ENCODE measurements at places on chromosomes 6 and 20.

DNA sequence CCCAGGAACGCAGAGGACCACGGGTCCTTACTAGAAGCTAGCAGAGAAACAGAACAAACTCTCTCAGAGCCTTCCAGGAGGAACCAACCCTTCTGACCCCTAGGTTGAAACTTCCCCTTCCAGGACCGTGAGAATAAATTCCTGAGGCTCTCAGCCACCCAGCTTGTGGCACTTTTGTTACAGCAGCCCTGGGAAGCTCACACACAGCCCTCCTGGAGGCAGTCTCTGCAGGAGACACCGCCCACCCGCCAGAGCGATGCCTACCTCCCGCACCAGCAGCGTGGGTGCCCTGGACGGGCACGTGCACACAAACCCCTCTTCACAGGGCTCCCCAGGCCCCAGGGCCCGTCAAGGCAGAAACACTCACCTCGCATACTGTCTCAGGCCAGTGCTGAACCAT is 4.2 kb downstream of the RNASET2 start:
- no peak for DNase-seq

- no peak for DNase-seq
These were observed 131.6 kb downstream of the KIF6 start for GRCh38 chr6:39593646-39594045.

GRCh38 chr6:518218-518617 is 126.7 kb downstream of the IRF4 start:
- DNase-seq = no peak

DNA sequence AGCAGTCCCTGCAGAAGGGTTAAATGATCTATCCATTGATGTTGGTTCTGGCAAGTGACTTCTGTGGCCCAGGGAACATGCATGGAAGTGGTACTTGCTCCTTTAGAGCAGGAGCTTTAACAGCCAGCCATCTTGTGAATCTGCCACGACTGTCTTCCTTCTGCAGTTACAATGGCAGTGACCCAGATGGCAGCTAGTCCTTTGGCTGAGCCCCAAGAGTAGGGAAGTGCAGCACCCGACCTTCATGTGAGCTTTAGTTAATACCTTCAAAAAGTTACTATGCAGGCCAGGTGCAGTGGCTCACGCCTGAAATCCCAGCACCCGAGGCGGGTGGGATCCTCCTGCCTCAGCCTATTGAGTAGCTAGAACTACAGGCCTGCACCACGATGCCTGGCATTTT is 66.4 kb downstream of the POPDC3 start:
- DNase-seq = no peak

DNA sequence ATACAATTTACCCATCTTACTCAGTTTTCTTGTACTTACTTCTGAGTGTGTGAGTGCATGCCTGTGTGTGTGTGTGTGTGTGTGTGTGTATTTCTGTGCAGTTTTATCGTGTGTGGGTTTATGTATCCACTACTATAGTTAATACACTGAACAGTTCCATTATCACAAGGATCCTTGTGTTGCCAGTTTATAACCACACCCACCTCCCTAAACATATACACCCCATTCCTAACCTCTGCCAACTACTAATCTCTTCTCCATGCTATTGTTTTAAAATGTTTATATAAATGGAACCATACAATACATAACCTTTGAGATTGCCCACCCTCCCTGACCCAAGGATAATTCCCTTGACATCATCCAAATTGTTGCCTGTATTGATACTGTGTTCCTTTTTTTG is 18.7 kb downstream of the POFUT1 start:
- no peak for DNase-seq

DNA sequence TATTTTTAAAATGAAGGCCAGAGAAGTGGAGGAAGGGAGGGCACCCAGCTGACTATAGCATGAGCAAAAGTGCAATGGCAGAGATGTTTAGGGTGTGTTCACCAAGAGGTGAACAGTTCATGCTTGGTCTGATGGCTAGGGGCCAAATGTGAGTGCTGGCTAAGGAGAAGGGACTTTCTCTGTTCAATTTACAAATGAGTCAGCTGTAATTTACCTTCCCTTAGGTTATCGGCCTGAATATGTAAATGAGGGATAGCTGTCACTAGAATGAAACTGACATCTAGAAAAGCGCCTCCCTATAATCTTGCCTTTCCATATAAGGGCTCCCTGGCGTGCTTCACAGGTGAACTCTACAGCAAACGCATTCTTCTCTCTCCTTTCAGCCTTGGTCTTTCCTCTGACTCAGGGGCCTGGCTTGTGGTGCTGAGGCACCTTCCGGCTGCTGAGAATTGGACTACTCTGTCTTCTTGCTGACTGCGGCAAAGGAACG is 114.7 kb upstream of the BACH2 start:
- DNase-seq = peak; percentile 55

GRCh38 chr6:125363039-125363823 is 61.5 kb upstream of the HDDC2 start:
- DNase-seq = no peak

DNA sequence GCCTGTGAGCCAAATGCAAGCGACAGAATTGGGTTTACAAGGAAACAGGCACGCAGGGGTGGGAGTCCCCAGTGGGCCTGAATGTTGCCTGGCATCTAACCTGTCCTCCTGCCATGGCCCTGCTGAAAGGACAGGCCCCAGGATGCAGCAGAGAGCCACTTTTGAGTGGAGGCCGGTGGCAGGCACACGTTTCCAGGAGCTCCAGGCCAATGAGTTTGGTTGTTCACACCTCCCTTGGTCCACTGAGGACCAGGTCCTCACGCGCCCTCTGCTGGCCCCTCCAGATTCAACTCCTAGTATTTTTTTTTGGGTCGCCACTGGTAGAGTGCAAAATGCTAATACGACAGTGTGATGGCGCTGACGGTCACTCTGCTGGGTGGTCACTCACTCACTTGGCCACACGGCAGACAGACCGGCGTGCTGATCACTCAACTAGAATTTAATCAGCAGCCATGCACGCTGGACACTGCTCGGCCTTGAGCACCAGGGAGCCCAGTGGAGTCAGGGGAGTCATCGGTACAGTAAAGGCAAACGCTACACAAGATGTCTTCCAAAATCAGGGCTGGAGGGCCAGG is 81.7 kb upstream of the NFATC2 start:
- DNase-seq = peak; percentile 60

DNA sequence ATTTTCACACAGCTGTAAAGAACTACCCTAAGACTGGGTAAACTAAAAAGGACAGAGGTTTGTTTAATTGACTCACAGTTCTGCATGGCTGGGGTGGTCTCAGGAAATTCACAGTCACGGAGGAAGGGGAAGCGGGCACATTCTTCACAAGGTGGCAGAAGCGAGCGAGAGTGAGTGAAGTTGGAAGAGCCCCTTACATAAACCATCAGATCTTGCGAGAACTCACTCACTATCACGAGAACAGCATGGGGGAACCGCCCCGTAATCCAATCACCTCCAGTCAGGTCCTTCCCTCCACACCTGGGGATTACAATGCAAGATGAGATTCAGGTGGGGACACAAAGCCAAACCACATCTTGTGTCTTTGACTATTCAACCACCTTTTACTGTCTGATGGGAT is 700.5 kb downstream of the TENT5A start:
- DNase-seq = no peak

GRCh38 chr6:37517411-37517812 is 17.7 kb upstream of the CCDC167 start:
- DNase-seq = peak; percentile 70

- no peak for DNase-seq
These were observed 188.4 kb downstream of the MTFR2 start for GRCh38 chr6:136061701-136062100.

DNA sequence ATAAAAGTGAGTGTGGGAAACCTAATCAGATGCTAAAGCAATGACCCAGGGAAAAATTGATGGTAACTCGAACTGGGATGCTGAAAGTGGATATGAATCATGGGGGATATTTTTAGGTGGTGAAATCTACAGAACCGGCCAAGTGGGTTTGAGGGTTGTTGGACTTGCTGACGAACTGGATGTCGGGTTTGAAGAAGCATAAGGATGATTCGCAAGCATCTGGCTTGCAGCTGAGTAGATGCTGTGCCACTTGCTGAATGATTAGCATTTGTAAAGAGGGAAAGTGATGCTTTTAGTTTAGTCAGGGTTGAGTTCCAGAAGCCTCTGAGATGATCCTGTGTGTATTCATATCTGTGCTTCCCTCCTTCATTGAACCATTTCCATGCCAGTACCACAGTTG is 54.9 kb downstream of the UBR2 start:
- DNase-seq = no peak

- DNase-seq = peak; percentile 63
These were observed 81.6 kb downstream of the GMPR start for GRCh38 chr6:16319813-16320532.

GRCh38 chr20:41440882-41441281 is 74.3 kb upstream of the EMILIN3 start:
- DNase-seq = no peak

DNA sequence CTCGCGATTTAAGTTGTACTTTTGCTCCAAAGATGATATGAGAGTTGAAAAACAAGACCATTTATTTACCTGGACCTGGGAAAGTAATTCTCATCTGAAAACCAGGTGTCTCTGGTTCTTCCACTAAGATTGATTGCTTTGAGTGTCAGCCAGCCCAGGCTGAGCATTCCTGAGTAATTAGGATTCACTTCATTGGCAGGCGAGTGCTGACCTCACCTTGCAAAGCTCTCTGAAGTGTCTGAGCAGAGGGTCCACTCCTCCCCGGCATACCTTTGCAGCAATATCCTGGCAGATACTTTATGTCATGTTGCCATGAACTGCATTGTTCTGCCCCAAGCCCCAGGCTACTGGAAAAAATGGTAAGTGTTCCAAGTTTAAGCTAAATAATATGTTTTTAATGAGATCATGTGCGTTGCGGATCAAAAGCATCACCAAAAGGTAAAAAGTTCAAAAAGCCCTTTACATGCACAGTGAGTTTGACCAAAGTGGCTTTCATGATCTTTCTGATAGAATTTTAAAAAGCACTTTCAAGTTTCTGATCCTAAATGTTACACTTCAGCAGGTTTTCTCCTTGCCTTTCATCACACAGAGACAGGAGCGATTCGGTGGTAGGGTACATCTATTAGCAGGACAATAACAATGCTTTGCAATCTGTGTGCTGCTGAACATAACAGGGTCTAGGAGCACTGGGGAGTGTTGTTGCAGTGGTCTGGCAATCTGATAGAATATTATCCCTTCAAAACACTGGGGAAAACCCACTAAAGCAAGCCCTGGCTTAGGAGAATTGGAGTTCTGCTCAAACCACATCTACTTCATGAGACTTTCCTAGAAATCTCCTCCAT is 127.8 kb upstream of the EEF1E1 start:
- DNase-seq = no peak

- no peak for DNase-seq
These were observed 182.2 kb downstream of the SLC16A10 start for GRCh38 chr6:111269401-111269970.

DNA sequence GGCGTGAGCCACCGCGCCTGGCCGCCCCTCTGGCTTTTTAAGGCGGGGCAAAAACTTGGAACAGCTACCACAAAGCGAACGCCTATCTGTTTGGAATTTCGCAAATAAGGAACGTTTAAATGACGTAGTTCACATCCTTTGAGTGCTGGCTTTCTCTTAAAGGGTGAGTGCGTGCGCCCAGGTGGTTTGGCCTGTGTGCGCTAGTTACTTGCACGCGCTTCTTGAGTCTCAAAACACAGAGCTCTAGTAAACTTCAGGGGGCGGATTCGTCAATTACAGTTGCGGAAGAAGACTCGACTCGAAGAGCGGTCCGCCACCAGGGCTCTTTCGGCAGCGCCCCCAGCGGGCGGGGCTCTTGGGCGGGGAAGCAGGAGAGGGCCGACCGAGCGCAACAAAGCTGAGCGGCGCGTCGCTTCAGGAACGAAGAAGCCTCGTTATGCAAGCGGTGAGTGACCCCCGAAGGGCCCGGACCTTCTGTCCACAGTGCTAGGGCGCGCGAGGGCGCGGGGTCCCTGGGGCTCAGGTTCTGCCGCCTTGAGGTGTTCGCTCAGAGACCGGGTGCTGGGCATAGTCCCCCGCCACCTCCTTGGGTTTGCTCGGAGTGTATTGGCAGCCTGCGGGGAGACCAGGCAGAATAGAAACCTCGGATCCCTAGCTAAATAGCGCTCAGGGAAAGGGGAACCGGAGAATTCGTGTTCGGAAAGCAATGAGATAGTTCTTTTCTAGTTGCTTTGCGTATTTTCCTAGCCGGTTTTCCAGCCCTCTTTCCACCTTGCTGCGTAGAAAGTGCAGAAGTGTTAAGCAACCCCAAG is at the start of gene SYCP2L:
Gene SYCP2L, plus strand, starts transcription at position 362 of the 812 bp plus-strand sequence. Its CDS starts 75 bp downstream, at position 437.
- no peak for DNase-seq

- no peak for DNase-seq
These were observed 71.4 kb upstream of the PCSK2 start for GRCh38 chr20:17155401-17155800.

DNA sequence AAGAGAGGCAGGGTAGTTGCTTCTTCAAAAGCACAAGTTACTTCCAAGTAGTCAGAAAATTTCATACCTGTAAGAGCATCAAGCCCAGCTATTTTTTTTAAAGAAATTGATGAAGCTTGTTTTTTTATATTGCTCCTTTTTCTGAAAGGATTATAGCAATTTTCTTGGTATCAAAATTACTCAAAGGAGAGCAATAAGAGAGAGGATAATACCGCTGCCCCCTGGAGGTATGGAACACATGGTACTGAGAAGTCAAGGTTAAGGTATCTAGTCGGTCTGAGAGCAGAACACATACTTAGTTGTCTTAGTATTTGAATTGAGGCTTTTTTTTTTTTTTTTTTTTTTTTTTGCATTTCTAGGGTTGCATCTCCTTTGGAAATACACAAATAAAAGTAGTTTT is 59.4 kb downstream of the ADGRF5 start:
- no peak for DNase-seq

DNA sequence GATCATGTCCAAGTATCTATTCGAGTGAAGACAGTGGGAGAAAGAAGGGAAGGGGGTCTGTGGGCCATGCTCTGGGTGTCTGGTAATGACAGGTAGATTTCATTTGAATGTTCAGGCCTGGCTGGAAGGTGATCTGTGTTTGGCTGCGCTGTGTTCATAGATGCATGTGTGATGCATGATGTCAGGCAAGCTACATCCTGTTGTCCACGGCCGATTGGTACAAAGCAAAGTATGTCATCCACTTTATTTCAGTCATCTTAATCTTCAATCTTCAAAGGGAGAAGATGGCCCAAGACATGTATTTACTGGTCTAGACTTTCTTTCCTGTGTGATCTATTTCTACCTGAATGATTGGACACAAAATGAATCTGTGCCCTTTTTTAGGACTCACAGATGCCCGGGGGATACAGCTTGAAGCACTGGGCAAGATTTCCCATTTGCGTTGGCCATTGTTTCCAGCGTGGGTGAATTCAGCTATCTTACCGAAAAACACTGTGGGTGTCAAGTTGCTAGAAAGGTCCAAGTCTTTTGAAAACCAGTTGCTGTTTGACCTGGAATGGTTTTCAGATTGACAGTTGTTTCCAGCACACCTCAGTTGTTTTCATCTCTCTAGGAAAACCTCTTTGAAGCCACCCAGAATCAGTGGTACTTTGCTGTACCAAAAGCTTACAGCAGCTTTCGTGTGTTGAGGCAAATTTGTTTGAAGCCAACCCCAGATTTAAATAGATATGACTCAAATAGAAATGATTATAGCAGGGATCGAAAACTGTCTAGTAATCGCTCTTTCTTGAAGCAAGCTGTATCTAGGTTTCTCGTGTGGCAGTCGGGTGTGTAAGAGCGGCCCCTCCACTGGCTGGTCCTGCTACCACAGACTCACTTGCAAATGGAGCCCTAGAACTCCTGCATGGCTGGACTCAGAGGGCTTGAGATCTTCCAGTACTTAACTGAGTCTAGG is 27.2 kb downstream of the DUSP22 start:
- no peak for DNase-seq

- DNase-seq = no peak
These were observed 21.2 kb downstream of the ROS1 start for GRCh38 chr6:117404548-117404947.
